H4 (cell line): ENCODE measurements at places on chromosomes 2 and 18.
A peak's percentile ranks its signal among the peaks of the same experiment; 100 is the strongest.

- no peak for DNase-seq
Observed at GRCh38 chr2:19371996-19372582, 13.7 kb upstream of the OSR1 start.

- no peak for DNase-seq
Observed at GRCh38 chr2:180572346-180572745, 408.1 kb upstream of the UBE2E3 start.

DNA sequence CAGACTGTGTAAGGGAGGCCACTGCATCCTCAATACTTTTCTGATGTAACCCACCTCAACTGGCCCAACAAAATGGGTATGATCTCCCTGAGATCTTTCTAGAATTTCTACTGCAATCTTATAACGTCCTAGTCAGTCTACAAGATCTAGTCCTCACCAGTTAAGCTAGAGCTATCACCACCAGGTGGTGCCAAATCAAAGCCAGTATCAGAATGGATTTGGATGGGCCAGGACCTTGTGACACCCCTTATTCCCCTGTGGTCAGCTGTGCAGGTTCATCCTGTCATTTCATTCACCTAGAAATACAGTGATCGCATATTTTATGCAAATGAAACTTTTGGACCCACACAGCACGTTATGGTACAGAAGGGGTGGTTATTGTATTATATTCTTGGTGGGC is 90.3 kb downstream of the OLA1 start:
- DNase-seq: peak; percentile 24

GRCh38 chr2:4258563-4258962 is 555.2 kb downstream of the DCDC2C start:
- no peak for DNase-seq

DNA sequence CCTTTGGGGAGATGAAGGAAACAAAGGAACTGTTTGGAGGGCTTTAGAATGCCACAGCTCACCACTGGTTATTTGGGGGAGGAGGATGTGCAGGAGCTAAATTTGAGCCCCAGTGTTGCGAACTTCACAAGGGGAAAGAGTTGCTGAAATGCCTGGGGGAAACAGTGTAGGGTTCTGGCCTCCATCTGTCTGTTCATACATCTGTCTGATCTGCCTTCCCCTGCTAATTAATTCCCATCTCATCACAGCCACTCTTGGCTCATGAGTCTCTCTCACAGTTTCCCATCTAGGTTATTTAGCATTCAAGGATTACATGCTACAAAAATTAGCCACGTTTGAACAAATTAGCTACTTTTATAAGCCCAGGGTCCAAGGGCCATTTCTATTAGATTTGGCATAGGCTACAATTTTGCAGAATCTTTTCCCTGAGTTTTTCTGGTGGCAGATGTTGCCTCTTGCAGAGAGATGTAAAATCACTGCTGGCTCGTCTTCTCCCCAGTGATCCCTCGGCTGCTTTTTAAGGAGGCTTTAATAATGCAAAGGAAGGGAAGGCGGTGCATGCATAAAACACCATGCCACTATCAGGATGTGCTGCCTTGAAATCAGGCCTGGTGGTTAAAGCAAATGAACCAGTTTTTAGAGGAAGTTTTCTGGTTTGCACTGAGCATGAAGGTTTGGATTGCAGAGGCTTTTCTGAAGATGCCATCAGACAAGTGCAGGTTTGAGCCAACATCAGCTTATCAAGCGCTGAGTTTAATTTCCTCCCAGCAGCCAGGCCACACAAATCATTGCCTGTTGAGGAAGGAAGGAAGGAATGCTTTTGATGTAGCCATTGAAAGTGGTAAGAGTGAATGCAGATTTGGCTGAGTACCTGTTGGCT is 35.0 kb downstream of the ADD2 start:
- no peak for DNase-seq

DNA sequence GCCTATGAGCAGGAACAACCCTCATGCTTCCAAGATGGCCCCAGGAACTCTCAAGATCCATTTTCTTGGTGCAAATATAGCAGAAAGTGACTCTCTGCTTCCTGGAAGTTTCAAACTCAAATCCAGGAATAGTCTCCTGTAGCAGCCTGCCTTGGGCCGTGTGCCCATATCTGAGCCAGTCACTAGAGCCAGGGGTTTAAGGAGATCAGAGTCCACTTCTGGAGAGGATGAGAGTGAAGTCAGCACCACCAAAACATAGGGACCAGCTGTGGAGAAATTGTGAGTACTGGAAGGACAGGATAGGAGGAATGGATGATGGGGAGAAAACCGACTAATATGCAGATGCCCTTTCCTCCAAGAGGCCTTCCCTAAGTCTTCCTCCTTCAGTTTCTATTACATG is 33.2 kb downstream of the PSD4 start:
- DNase-seq: no peak

DNA sequence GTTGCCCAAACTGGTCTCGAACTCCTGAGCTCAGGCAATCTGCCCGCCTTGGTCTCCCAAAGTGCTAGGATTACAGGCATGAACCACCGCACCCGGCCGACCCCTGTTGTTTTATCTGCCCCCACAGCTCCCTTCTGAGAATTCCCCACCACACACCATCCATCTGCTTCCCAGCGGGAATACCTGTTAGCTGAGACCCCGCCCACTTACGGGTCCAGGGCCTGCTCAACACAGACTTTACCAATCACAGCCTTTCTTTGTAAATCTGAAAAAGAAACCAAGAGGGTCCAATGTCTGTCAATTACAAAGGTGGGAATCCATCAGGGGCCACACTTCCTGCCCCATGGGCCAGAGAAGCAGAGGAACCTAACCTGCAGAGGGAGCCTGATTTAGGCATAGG is 14.2 kb upstream of the CABLES1 start:
- no peak for DNase-seq

- no peak for DNase-seq
Observed at GRCh38 chr2:20691076-20691734, 24.3 kb downstream of the GDF7 start.

DNA sequence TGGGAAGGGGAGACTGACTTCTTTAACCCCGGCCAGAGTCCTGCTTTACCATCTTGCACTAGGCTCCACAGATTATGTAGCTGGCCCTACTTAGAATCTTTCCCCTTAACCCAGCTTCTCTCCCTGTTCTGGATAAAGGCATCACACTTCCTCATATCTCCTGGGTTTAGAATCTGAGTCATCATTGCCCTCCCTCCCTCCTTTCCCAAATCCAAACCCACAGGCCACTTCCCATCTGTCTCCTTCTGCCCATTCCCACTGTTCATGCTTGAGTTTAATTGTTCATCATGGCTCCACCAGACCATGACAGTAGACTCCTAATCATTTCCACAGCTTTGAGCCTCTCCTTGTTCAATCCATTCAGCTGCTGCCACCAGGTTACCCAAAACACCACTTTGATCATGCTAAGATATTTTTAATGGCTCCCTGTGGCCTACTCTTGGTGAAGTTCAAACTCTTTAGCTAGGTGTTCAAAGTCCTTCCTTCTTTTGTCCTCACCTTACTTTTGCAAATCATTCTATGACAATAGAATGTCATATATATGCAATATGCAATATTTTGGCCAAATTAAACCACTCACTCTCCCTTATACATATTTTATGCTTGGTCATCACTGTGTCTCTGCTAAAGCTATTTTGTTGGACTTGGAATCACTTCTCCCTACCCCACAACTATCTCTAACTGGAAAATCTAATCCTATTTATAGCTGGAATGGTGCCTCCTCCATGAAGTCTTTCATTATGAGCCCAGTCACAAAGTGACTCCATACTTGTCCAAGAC is 5.5 kb downstream of the PDE11A start:
- no peak for DNase-seq

GRCh38 chr2:191369034-191369433 is 123.8 kb downstream of the MYO1B start:
- no peak for DNase-seq

- DNase-seq: no peak
Observed at GRCh38 chr2:10234013-10234306, 68.7 kb upstream of the HPCAL1 start.

GRCh38 chr2:169001116-169001815 is 29.9 kb downstream of the ABCB11 start:
- DNase-seq: no peak

GRCh38 chr2:44663471-44664073 is 277.9 kb upstream of the SIX3 start:
- no peak for DNase-seq

DNA sequence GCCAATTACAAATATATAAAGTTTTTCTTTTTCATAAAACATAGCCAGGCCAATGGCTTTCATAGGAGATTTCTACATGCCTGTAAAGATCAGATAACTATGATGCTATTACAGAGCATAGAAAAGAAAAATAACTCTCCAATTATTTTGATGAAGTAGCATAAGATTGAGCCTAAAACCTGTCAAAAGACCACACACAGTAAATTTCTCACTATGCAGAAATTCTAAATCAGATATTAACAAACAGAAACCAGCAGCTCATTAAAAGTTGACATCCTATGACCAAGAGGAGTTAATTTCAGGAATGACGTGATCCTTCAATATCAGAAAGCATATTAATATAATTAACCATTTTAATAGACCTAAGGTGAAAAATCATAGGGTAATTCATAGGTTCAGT is 139.0 kb upstream of the PIEZO2 start:
- DNase-seq: no peak

DNA sequence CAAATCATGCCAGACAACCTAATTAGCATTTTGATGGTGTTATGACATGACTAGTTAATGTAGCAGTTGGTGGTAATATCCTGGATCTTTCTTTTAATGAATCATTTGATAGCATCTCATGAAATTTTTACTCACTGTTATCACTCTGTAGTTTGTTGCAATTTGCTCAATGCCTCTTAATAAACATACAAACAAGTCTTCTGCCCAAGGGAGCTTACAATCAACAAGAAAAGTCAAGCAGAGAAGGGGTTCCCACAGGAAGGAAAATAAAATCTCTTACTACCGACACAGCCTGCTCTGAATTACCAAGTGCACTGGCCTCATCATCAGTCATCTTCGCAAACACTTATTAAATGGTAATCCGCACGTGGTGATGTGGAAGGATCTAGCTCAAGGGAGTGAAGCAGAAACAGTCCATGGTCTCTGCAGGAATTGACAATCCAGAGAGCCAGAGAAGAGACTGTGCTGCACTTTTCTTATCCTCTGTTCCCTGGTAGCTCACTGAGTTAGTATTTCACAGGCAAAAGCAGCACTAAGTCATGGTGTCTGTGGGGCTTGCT is 263.5 kb downstream of the EPHA4 start:
- DNase-seq: no peak

DNA sequence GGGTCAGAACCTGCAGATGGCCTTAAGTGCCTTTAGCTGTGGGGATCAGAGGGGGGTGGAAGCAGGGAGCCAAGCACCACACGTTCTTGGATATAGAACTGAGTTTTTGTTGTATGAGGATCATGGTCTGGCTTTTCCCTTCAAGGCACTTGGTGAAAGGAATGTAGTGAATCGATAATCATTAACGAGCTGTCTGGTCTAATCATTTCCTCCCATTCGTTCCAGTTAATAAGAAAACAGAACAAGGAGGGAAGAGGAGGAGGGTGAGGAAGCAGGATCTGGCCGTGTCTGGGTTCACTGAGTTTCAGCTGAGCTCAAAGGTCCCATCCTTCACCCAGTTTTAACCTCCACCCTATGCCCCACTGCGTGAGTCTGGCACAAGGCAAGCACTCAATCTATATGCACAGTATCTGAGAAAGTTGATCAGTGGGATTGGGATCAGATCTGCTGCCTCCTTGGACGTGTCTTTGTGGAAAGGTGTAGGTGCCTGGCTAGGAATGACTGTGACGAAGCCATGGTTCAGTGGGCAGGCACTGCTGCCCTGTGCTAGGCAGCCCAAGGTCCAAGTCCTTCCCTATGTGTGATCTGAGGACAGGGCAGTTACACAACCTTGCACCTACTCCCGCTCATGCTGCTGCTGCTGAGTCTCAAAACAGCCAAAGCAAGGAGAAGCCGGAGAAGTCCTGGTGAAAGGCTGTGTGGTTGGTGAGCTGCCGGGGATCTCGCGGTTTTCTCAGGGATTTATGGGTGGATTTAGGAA is 54.8 kb downstream of the GALNT14 start:
- no peak for DNase-seq

- DNase-seq: no peak
Observed at GRCh38 chr2:170605862-170606261, 109.3 kb upstream of the SP5 start.

- no peak for DNase-seq
Observed at GRCh38 chr2:62379566-62379965, 126.4 kb downstream of the TMEM17 start.

DNA sequence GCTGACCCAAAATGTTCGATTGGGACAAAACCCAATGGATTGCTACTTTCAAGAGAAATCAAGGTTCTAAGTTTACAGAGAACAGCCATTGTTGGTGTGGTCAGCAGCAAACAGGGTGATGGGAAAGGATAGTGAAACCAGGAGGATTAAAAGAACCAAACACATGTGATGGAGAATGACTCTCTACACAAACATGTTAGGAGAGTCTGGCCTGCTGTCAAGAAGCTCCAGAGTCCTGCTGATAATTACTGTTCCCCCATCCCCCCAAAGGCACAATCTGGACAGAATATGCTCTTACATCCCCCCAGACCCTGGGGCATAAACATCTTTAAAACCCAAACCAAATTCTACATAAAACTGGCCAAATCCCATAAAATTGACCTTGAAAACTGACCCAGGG is 32.0 kb upstream of the ACYP2 start:
- no peak for DNase-seq

DNA sequence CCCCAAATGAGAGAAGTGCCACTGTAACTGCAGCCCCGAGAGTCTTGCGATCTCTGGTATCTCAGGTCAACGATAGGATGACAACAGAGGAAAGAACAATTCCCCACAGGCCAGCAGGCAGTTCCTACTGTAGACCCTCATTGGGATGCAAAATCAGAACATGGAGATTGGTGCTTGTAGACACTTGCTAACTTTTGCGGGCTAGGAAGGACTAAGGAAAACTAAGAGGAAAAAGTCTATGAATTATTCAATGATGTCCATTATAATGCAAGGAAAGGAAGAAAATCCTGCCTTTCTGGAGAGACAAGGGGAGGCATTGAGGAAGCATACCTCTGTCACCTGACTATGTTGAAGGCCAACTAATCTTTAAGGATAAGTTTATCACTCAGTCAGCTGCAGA is 51.9 kb upstream of the CWC22 start:
- no peak for DNase-seq

DNA sequence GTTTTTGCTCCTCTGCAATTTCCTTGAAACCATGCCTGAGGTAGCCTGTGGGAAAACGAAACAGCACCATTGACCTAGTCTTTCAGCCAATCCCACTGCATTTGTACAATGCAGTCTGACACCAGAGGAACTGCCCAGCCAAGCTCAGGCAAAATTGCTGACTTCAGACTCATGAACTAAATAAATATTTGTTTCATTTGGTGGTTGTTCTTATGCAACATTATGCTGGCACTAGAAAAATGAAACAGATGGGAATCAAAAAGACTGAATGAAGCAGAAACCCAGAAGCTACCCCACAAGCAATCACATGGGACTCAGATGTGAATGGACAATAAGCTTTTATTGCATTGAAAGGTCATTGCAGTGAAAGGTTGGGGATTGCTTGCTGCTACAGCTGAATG is 1.7 kb downstream of the NAT8 start:
- peak; percentile 29 for DNase-seq

DNA sequence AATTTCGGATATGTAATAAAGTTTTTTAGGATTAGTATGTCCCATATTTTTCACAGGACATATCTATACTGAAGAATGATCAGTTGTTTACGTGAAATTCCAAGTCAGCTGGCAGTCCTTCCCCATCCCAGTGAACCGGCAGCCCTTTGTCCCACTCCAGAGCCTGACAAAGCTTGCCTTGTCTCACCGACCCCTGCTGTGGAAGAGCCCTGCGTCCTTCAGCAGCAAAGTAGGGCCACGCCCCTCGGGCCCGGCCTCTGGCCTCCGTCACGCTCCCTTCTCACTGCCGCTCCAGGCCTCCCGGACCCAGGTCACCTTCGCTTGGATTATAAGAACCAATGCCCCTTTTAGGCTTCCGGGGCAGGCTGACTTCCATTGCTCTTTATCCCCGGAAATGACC is 89.8 kb upstream of the TGIF1 start:
- no peak for DNase-seq
